ENCODE measurements at places on chromosomes 4 and X.

DNA sequence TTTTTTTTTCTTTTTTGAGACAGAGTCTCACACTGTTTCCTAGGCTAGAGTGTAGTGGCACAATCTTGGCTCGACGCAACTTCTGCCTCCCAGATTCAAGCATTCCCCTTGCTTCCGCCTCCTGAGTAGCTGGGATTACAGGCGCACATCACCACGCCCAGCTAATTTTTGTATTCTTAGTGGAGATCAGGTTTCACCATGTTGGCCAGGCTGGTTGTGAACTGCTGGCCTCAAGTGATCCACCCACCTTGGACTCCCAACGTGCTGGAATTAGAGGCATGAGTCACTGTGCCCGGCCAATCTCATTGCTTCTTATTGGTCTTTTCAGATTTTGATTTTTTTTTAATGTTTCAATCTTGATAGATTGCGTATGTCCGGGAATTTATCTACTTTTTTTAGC, 124.4 kb downstream of the NBDY start:
- no peak for DNase-seq

GRCh38 chr4:154472858-154473257, 18.7 kb downstream of the DCHS2 start:
- no peak for DNase-seq

GRCh38 chr4:28313729-28314713, 1453.4 kb downstream of the STIM2 start:
- no peak for DNase-seq

- DNase-seq: no peak
Observed at GRCh38 chr4:110898290-110898689, 275.4 kb upstream of the PITX2 start.

Data from amniotic stem cell (primary cell).